ENCODE measurements at places on chromosomes 2 and 18.

- no peak for DNase-seq
Observed at GRCh38 chr2:136286423-136286822, 168.5 kb upstream of the CXCR4 start.

GRCh38 chr18:8673256-8674209 is 31.8 kb upstream of the MTCL1 start:
- DNase-seq = no peak

GRCh38 chr2:219274361-219274921 is 4.7 kb upstream of the DNAJB2 start:
- no peak for DNase-seq

GRCh38 chr18:22914633-22915032 is 18.5 kb upstream of the RBBP8 start:
- DNase-seq = no peak

- DNase-seq = no peak
Observed at GRCh38 chr2:55108456-55109160, 58.4 kb upstream of the RTN4 start.

- DNase-seq = peak; percentile 22
Observed at GRCh38 chr2:159185401-159186130, 100.9 kb downstream of the WDSUB1 start.

- no peak for DNase-seq
Observed at GRCh38 chr2:27041752-27042151, 9.0 kb downstream of the TMEM214 start.

DNA sequence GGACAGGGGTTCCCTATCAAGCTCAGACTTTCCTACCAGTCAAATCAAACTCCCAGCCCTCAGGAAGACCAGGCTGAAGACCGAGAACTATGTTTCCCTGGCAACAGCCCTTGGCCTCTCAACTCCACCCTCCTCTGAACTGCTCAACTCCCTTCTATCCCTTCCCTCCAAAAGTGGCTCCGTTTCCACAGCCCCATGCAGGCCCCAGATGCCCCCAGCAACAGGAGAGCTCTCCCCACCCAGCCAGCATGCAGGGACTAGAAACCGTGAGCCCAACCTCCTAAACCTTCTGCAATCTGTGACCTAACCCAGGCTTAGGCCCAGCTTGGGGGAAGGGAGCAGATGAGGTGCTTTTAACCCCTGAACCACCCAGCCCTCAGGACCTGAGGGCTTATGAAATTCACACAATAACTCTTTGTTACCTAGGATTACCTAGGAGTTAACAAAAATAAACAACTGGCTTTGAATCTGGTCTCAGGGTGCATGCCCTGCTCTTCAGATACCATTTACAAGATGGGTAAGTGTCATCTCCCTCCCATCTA is 87.2 kb downstream of the BCL11A start:
- no peak for DNase-seq

DNA sequence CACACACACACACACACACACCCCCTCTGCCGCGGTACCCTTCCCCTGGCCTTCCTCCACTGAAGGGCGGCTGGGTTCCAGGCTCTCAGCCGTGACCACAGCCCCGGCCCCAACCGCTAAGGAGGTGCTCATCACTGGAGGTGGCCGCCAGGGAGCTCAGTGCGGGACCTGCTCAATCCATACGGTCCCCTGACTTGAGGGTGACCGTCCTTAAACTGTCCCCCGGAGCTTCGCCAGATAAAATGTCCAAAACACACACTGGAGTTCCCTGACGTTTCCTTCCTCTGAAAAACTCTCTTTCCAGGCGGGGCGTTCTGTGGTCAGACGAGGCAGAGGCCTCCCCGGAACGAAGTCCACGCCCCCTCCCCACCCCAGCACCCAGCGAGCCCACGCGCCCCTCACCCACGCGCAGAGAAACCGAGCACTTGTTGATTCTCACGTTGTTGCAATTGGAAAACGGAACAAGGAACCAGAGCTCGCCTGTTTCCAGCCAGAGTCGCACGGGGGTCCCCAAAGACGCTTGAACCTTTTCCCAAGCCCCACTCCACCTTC is 1.4 kb downstream of the MBP start:
- peak; percentile 96 for DNase-seq

DNA sequence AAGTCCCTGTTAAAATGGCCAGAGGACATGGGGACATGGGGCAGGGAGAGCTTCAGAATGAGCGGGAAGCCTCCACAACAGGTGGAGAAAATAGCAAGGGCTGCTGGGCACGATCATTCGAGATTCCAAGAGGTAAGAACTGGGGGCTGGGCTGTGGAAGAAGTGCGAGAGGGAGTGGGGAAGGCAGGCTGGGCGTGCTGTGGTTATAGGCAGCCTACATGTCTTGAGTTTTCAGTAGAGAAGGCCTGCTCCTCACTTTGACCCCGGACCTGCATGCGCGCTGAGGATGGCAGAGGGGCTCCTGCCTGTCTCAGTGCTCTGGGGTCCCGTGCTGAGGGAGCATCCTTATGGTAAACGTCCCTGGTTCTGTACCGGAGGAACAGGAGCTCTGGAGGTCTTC is 115.5 kb downstream of the AGAP1 start:
- no peak for DNase-seq

DNA sequence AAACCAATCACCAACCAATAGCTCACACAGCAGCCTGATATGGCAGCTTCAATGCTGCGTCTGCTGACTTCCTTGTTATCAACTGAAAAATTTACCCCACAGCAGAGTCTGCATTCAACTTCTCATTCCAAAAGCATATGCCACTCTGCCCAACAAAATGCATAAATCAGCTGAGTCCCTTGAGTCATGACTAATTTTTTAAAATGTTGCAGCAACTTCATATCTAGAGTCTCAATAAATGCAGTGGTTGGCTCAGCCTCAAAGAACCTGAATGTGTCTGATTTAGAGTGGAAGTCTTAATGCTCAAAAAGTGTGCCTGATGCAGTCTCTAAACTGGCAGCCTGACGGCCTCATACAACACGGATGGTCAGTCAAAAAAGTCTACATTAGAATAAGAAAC is 46.5 kb downstream of the FARSB start:
- DNase-seq = peak; percentile 51

DNA sequence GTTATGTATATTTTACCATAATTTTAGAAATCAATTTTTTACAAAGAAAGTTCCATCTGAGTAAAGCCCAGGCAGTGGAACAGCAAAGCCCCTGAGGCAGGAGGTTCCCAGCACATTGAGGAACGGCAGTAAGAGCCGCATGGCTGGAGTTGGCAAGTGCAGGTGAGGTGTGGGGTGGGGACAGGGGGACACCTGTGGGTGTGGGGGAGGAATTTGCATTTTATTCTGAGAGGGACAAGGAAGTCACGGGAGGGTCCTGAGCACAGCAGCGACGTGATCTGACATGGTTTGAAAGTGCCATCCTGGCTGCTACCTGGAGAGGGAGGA is 16.1 kb upstream of the ADI1 start:
- DNase-seq = no peak

GRCh38 chr18:361941-362310 is 94.1 kb upstream of the THOC1 start:
- peak; percentile 67 for DNase-seq

DNA sequence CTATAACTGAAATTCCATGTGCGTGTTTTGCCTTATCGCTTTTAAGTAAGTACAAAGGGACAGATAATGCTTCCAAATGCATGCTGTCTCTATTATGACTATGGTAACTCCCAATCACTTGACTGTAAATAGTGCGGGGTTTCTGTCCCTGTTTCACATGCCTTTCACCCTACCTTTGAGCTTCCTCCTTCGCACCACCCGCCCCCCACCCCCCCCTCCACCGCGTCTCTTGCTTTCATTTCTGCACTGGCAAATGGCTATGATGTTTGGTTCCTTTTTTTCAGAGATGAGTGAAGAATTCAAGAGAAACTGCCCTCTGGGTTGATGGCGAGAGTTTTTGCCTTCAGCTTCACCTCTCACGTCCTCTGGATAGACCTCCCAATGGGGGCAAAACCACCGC is 25.0 kb upstream of the SPP2 start:
- DNase-seq = no peak

- DNase-seq = peak; percentile 53
Observed at GRCh38 chr18:13269013-13269280, 50.4 kb downstream of the LDLRAD4 start.

DNA sequence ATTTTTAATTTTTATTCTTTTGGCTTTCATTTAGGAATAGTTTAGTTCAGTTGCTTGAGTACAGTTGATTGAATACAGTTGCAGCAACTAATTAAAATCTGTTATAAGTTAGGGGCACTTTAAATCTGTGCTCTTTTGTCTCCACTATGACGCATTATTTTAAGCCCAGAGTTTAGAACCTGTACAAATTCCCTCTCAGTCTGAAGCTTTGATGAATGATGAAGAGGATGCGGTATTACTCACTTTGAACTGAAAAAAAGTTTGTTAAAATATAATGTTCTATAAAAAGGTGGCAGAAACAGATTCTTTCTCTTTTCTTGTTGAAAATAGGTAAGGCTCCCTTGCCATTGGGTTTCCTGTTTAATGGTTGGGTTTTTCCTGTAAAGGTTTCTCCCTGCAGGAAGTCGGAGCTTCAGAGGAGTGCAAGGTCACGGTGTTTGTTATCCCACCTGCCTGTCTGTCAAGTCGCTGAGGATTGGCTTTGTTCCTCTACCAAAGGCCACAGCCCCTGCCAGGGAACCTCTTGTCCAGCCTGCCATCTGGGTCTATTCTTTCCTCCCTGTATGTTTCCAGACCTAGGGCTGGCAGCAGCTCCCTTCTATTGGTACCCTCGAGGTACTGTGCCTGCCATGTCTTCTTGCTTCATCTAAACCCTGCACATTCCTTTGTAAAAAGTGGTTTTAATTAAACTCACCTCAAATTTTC is 43.8 kb upstream of the FN1 start:
- DNase-seq = no peak

GRCh38 chr2:30106543-30106942 is 40.3 kb upstream of the YPEL5 start:
- DNase-seq = no peak

DNA sequence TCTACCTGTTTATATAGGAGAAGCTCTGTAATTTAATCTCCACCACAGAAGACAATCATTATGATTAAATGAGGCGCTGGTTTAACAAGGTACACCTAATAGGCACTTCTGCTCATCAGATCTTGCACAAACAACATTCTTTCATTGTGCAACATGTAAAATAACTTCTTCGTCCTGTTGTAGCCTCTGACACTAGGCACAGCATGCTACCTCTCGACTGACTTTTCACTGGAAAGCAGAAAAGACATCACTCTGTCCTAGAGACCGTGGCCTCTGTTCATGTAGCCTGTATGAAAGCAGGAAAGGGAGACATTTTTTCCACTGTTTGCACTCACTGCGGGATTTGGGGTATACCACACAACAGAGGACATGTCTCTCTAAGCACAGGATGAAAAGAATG is 316.5 kb downstream of the IRS1 start:
- no peak for DNase-seq

- peak; percentile 28 for DNase-seq
Observed at GRCh38 chr2:158179660-158180059, 78.0 kb downstream of the UPP2 start.

GRCh38 chr2:128310094-128310716 is 8.5 kb downstream of the HS6ST1 start:
- no peak for DNase-seq

DNA sequence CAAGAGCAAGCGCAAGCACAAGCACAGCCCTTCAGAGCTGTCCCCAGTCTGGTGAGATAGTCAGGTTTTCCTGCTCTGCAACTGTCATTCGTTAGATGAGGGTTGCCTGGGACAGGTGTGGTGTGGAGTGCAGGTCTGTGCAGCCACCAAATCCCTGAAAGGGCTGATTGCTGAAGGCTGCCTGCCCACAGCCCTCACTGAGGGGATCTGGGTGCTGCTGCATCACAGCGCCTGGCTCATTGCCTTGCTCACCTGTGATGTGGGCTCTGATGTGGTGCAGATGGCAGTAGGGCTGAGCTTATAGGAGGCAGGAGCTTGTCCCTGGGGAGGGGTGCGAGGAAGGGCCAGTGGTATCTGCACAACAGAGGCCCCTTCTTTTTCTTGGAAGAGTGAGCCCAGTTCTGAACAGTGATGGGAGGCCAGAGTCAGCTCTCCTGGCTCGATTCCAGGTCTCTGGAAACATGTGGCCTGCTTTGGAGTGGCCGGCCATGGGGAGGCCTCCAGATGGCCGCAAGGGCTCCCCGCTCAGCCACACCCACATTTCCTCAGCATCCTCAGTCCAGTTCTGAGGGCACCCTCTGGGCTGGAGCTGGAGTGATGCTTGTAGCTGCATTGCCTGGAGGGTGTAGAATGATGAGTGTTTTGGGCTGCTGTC is 11.4 kb downstream of the UBE2F start:
- no peak for DNase-seq

- peak; percentile 5 for DNase-seq
Observed at GRCh38 chr2:9288233-9288632, 81.6 kb downstream of the ASAP2 start.

GRCh38 chr2:234816056-234816455 is 135.8 kb upstream of the SH3BP4 start:
- DNase-seq = no peak

GRCh38 chr2:86398500-86399474 is 42.4 kb upstream of the KDM3A start:
- peak; percentile 61 for DNase-seq

GRCh38 chr2:147365622-147366021 is 479.2 kb upstream of the ACVR2A start:
- no peak for DNase-seq

DNA sequence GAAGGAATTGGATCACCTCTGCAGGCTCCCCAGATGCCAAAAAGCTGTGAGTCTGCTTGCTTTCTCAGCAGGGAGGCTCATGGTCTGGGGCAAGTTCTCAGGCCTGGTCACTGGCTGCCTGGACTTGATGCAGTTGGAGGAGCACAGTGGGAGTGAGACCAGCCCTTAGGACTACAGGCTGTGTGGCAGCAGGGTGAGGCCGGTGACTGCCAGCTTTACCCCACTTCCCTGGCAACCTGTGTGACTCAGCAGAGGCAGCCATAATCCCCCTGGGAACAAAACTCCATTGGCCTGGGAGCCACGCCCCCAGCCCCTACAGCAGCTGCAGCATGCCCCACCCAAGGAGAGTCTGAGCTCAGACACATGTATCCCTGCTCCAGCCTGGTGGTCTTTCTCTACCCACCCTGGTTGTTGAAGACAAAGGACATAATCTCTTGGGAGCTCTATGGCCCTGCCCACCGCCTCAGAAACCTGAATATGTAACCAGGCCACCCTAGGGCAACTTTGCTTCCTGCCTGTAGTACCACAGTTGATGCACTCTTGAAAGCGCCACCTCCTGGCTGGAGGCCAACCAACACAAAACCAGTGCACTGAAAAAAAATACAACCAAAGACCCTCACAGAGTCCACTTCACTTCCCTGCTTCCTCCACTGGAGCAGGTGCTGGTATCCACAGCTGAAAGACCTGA is 106.8 kb upstream of the SPATS2L start:
- no peak for DNase-seq

- DNase-seq = no peak
Observed at GRCh38 chr2:18518116-18519111, 42.0 kb downstream of the RDH14 start.
